A673 (cell line): ENCODE measurements at places on chromosomes 4 and X.
A peak's percentile ranks its signal among the peaks of the same experiment; 100 is the strongest.

GRCh38 chrX:136250191-136251040 lies 784 bp downstream of the MAP7D3 start:
- peak overlapping the region; percentile 74 for H3K4me3 ChIP-seq
- DNase-seq = peak; percentile 10
- no peaks in the 10 kb centered on the region for H3K36me3 ChIP-seq
- H3K27ac ChIP-seq = no peak overlapping the region
- H3K4me1 ChIP-seq = no peaks in the 10 kb centered on the region

DNA sequence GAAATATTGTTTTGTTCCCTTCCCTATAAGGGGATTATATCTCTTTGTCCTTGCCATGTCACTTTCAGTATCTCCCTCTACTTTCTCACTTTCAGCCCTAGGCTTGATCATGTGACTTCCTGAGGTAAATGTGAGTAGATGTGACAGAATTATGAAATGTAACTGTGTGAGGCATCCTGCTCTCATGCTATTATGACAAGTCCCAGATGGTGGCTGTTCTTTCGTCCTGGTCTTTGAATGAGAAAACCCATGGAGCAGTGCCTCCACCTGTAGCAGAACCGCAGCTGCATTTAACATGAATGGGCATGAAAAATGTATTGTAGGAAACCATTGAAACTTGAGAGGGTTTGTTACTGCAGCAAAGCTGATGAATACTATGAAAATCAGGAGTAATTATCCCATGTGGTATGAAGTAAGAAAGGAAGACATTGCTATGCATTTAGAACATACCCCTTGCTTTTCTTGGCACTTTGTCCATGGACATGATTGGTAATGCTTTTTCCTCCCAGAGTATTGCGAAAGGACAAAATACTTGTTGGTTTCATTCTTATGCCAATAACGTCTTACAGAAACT lies 202.2 kb upstream of the GPRIN3 start:
- no peak overlapping the region for H3K27ac ChIP-seq
- H3K4me3 ChIP-seq = no peak overlapping the region
- no peak for DNase-seq
- H3K27me3 ChIP-seq = no peaks in the 10 kb centered on the region
- no peaks in the 10 kb centered on the region for H3K36me3 ChIP-seq

DNA sequence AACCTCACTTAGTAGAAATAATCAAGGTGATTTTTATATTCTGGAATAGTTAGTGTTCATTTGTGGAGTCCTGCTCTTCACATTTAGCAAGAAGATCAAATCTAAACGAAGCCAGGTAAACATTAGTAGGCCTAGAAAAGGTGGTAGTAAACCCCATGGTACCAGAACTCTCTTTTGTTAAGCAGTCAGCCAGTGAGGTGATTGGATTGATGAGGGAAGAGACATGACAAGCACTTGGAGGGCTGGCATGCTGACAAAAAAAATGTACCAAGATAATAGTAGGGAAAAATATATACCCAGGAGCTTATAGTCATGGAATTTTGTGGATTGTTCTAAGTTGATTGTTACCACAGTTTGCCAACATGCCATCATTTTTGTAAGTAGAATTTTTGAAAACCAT lies 163.8 kb downstream of the BANK1 start:
- no peak overlapping the region for H3K4me3 ChIP-seq
- H3K27me3 ChIP-seq = no peaks in the 10 kb centered on the region
- H3K27ac ChIP-seq = no peak overlapping the region

- no peaks in the 10 kb centered on the region for H3K4me1 ChIP-seq
- no peak overlapping the region for H3K4me3 ChIP-seq
- no peaks in the 10 kb centered on the region for H3K36me3 ChIP-seq
These were observed 22.0 kb downstream of the CPLX1 start for GRCh38 chr4:803884-804283.

DNA sequence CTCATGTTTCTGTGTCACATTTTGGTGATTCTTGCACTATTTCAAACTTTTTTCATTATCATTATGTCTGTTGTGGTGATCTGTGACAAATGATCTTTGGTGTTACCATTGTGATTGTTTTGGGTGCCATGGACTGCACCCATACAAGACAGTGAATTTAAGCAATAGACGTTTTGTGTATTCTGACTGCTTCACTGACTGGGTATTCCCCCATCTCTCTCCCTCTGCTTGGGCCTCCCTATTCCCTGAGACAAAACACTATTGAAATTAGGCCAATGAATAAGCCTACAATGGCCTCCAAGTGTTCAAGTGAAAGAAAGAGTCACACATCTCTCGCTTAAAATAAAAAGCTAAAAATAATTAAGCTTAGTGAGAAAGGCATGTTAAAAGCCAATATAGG lies 60.2 kb downstream of the BANK1 start:
- DNase-seq = no peak
- no peak overlapping the region for H3K4me3 ChIP-seq
- no peaks in the 10 kb centered on the region for H3K36me3 ChIP-seq
- H3K4me1 ChIP-seq = no peaks in the 10 kb centered on the region
- no peak overlapping the region for H3K27ac ChIP-seq
- H3K27me3 ChIP-seq = no peaks in the 10 kb centered on the region

GRCh38 chr4:13313856-13314255 lies 170.3 kb downstream of the RAB28 start:
- no peaks in the 10 kb centered on the region for H3K27me3 ChIP-seq
- H3K27ac ChIP-seq = no peak overlapping the region
- H3K4me3 ChIP-seq = no peak overlapping the region
- no peaks in the 10 kb centered on the region for H3K4me1 ChIP-seq
- DNase-seq = no peak

DNA sequence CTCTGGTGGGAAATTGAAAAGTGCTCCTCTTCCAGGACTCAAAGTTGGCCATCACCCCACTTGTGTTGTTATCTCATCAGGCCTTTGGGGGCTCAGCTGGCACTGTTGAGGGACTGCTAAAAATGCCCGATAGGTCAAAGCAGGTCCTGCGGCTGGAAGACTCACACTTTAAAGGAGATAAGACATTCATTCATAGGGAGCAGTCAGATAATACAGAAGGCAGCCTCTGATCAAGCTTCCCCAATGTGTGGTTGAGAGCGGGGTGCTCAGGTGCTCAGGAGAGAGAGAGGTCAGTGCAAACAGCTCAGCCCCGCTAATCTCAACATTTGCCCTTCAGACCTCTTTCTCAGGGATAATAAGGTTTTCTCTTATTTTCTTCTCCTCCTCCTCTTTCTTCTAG lies 70.3 kb downstream of the TMEM154 start:
- DNase-seq = no peak
- H3K4me1 ChIP-seq = no peaks in the 10 kb centered on the region
- no peaks in the 10 kb centered on the region for H3K27me3 ChIP-seq
- no peak overlapping the region for H3K27ac ChIP-seq

DNA sequence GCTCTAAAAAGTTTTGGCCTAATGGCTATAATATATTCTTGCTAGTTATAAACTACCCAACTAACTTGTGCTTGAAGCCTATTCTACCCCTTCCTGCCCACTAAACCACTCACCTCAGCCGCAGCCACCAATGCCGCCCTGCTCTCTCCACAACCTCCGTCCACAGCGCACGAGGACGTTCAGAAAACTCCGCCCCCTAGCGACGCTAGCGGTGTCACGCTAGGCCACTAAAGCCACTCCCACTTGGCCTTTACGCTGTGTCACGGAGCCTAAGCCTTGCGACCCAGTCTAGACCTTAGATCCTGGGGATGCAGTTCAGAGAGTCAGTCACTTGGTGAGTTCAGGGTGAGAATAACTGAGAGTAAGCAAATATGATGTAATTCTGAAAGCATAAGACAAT lies at the start of gene TEX11:
Gene TEX11, minus strand, starts transcription at position 171 of the 400 bp plus-strand sequence. CDS start 922 bp downstream, outside the sequence.
- H3K36me3 ChIP-seq = no peaks in the 10 kb centered on the region
- no peaks in the 10 kb centered on the region for H3K4me1 ChIP-seq
- no peak for DNase-seq
- H3K27me3 ChIP-seq = no peaks in the 10 kb centered on the region
- H3K4me3 ChIP-seq = no peak within 1 kb of the TSS
- H3K27ac ChIP-seq = no peak within 1 kb of the TSS

DNA sequence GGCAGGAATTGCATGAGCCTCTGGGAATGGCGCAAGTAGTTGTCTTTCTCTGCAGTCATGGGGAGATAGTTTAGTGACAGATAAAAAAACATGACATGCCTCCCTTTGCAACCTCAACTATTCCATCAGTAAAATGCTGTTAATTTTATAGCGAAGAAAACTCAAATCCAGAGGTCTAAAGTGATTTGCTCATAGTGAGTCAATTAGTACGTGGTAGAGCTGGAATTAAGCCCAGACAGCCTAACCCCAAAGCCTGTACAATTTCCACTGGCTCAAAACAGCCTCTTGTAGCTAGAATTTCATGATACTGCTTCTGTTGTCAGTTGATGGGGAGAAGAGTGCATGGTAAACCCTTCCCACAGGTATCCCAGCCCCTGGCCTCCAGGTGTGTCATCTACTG lies 81.3 kb upstream of the TRPC5 start:
- H3K4me3 ChIP-seq = no peak overlapping the region
- H3K4me1 ChIP-seq = no peaks in the 10 kb centered on the region
- H3K27me3 ChIP-seq = no peaks in the 10 kb centered on the region
- H3K36me3 ChIP-seq = no peaks in the 10 kb centered on the region
